NCI-H1417 treated with DMSO at 0.1 percent for 48 hours (cell line): ENCODE measurements at places on chromosomes 12 and 14.
A peak's percentile ranks its signal among the peaks of the same experiment; 100 is the strongest.

GRCh38 chr12:67515679-67516340 lies 132.7 kb upstream of the DYRK2 start:
- peak; percentile 62 for DNase-seq

DNA sequence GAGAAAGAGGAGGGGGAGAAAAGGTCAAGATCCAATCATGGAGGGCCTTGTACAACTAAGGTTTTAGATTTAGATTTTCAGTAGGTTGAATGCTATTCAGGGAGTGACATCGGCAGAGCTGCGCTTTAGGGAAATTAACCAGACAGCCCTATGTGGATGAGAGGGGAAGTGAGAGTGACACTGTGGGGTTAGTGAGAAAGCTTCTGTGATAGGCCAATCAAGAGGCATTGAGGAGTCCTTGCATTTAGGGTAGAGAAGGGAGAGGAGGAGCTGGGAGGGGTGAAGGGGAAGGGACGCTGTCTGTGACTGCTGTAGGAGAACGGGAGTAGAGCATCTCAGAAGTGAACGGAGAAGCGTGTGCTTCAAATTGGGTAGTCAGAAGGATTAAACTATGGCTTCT lies 3.4 kb downstream of the HSD17B6 start:
- no peak for DNase-seq

DNA sequence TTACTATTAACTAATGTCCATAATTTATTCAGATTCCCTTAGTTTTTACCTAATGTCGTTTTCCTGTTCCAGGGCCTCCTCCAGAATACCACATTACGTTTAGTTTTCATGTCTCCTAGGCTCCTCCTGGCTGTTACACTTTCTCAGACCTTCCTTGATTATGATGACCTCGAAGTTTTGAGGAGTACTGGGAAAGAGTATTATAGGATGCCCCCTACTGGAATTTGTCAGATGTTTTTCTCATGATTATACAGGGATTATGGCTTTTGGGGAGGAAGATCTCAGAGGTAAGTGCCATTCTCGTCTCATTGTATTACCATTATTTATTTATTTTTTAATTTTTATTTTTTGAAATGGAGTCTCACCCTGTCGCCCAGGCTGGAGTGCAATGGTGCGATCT lies 17.7 kb upstream of the C1S start:
- no peak for DNase-seq

GRCh38 chr14:46626876-46627275 lies 24.7 kb downstream of the RPL10L start:
- DNase-seq = no peak

DNA sequence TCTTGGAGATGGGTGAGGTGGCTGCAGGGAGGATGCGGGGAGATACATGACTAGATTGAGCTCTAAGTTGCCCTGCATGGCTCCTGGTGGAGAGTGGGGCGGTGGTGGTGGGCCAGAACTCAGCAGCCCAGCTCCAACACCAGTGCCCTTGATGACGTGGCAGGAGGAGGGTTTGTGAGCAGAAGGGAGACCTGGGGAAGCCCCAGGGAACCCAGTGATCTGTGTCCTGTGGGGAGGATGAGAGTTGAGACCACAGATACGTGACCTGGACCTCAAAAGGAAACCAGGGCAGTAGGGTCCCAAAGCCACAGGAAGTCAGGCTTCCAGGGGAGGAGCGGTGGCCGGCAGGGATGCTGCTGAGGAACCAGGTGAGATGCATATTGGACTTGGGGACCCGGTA lies 989.1 kb upstream of the TMEM132C start:
- DNase-seq = no peak

DNA sequence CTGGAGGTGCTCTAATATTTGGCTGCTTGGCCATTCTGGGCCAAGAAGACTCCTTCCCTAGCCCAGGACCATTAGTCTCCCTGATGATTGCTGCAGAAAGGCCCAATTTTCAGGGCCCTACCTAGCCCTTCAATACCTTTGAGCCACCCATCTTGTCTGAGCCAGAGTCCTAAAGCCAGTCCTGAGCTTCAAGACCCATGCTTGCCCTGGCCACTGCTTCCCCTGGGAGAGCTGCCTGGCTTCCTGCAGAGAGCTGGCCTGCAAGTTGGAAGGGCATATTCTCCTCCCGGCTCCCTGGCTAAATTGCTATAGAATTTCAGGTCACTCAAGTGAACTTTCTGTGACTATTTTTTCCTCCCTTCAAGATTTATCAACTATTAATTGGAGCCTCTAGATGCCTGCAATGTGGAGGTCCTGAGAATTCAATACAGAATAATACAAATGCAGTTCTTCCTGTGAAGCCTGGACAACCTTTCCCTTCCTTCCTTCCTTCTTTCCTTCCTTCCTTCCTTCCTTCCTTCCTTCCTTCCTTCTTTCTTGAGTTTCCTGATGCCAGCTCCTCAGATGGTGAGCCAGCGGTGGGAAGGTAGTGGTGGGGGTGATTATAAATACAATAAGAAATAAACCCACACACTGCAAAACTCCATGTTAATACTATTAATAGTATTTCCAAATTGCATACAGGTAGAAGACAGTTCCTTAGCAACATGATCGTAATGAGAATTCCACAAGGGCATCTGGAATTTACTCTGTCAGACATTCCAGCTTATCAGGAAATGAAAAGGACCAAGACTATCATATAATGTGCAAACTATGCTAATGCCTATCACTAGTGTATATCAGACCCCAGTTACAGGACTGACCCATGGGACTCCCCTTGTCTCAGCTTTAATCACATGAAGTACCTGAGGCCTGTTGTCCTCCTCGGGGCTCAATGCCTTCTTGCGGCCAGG lies 108.1 kb downstream of the ZFP36L1 start:
- DNase-seq = no peak

- peak; percentile 70 for DNase-seq
Observed at GRCh38 chr14:56117765-56118610, at the start of gene PELI2. Gene PELI2, plus strand, starts transcription at chr14:56118411. Its CDS starts 250 bp downstream, at chr14:56118661.

- DNase-seq = no peak
Observed at GRCh38 chr14:54697001-54697400, 130.1 kb downstream of the SAMD4A start.

GRCh38 chr14:32925439-32925838 lies 13.2 kb upstream of the NPAS3 start:
- DNase-seq = no peak

DNA sequence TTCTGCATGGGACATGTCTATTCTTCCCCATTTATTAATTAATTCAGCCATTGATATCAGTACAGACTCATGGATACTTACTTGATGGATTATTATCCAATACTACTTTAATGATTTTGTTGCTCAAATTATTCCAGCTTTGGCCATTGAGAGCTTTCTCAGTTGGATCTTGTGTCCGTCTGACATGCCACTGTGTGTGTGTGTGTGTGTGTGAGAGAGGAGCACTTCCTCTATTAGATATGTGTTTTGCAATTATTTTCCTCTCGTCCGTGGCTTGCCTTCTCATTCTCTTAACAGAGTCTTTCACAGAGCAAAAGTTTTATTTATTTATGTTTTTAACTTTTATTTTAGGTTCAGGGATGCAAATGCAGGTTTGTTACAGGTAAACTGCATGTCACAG lies 194.2 kb downstream of the ADGRD1 start:
- DNase-seq = no peak

DNA sequence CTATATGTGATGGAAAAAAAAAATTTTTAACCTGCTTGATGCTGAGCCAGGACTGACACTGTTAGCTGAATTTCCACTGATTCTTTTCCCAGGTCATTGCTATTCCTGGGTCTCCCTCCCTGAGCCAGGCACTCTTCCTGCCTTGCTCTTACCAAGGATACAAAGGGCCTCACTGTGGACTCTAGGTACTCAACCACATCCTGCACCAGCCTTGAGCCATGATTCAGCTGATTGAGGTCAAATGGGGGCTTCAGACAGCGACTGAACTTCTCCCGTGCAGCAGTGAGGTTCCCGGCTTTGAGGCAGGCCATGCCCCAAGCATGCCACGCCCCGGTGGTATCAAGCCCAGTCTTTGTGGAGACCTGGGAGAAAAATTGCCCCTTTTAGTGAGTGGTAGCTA lies 54.3 kb downstream of the ZFYVE26 start:
- DNase-seq = no peak

DNA sequence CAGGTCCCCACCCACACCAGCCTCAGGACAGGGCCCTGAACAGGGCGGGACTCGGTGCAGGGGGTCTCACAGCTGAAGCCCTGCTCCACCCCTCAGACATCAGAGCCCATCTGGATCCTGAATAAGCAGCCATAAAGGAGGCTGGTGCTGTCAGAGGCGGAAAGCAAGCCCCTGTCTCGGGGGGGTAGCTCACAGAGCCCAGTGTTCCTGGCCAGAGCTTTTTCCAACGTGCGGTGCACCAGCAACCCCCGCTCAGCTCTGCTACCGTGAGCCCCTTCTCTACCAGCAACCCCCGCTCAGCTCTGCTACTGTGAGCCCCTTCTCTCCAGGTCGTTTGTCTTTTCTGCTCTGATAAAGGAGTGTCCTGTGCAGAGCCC lies 136.5 kb upstream of the SFSWAP start:
- DNase-seq = no peak

- no peak for DNase-seq
Observed at GRCh38 chr12:120264086-120264903, 1.2 kb downstream of the PXN start.

DNA sequence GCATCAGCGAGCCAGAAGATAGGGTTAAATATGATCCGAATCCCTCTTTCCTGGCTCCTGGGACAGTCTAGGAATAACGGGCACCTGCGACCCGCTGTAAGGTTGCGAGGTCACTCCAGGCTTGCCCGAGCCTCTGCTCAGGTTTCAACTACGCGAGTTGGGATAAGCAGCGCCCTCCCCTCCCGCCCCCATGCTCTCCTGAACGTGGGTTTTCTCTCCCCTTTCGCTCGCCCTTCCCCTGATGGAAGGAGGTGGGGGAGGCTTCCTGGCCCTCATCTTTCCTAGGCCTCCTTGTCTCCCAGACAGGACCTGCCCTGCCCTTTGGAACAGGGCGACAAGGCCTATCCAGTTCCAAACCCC lies 753 bp upstream of the ATP5MC2 start:
- DNase-seq = no peak

GRCh38 chr14:61756135-61756534 lies 6.1 kb upstream of the SNAPC1 start:
- no peak for DNase-seq

DNA sequence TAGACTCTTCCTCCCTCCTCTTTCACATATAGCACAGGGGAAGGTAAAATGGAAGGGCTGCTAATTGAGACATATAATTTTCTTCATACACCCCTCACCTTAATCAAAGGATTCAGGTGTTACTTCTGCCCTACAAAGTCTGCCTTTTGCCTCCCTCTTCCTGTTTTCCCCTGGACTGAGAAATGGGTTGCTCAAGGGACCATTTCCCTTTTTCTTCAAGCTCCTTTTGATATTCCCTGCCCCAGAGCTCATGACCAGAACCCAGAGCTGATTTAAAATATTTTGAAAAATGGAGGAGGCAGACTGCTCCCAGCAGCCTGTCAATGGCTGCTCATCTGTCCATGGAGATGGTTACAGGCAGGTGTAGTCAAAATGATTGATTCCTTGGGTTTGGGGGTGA lies 6.3 kb upstream of the PIP4K2C start:
- no peak for DNase-seq

DNA sequence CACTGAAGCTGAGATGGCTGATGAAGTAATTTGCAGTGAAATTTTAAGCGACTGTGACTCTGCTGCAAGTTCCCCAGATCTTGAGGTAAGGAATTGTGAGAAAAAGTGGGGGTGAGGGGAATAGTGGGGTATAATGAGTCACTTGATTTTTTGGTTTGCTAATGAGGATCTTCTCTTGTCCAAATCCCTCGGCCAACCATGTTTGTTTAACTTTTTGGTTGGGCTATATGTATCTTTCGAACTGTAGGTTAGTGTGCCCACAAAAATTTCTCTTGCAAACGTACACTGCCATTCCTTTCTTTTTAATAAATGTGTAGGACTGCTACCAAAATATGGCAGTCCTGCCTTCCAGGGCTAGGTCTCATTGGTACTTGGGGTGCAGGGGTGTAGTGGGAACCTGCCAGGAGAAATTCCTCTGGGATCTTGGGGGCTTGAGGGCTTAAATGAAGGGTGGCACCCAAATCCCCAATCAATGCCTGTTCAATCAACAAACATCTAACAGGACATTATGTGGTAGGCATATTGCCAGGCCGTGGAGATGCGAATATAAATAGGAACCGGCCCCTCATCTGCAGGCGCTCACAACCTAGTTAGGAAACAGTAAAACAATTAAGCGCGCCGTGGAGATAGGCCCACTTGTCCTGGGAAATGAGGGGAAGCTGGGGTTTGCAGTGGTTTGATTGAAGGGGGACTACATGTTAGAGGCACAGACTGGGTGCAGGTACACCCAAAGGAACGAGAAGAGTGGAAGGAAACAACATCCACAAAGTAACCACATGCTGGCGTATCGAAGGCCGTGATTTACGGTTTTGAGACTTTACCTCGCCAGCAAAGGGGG lies 1.3 kb upstream of the PABPN1 start:
- no peak for DNase-seq

DNA sequence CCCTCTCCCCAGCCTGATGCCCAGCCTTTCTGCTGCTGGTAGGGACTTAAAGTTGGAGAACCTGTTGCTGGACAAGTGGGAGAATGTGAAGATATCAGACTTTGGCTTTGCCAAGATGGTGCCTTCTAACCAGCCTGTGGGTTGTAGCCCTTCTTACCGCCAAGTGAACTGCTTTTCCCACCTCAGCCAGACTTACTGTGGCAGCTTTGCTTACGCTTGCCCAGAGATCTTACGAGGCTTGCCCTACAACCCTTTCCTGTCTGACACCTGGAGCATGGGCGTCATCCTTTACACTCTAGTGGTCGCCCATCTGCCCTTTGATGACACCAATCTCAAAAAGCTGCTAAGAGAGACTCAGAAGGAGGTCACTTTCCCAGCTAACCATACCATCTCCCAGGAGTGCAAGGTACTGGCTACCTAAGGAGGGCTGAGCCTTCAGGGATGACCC lies 1.6 kb downstream of the TSSK4 start:
- DNase-seq = no peak

DNA sequence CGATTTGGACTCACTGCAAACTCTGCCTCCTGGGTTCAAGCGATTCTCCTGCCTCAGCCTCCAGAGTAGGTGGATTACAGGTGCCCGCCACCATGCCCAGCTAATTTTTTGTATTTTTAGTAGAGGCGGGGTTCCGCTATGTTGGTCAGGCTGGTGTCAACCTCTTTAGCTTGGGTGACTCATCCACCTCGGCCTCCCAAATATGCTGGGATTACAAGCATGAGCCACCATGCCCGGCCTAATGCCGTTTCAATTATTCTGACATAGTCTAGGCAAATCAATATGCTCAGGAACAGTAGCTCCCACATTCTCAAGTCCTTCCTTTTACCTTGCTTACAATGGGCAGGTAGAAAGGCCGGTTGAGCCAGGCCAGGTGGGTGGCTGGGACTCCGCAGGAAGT lies 82.0 kb upstream of the EEA1 start:
- DNase-seq = no peak

- no peak for DNase-seq
Observed at GRCh38 chr12:132105467-132105866, 38.7 kb downstream of the DDX51 start.

- peak; percentile 67 for DNase-seq
Observed at GRCh38 chr12:49538510-49539403, at the start of gene KCNH3. Gene KCNH3, plus strand, starts transcription at chr12:49539030. Its CDS starts 387 bp downstream, at chr12:49539417.

DNA sequence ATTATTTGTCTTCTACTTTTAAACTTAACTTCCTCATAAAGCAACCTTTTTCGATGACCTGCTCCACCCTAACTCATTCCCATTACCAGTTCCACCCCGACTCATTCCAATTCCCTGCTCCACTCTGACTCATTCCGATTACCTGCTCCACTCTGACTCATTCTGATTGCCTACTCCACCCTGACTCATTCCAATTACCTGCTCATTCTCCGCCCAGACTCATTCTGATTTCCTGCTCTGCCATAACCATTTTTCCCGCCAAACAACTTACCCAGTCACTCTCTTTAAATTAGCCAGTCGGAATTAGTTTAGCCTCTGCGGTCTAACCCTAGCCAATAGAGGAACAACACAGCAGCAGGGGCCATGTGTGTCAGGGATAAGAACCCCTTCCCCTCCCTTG lies 249.1 kb downstream of the DPY19L2 start:
- no peak for DNase-seq
